ENCODE measurements at places on chromosomes 4 and X. TPM values are rescaled to one million over a fixed set of nuclear protein-coding genes. Genes with fewer than 3 reads are reported as not detected.

Gene SYNPO2
- 40.6 TPM for total RNA-seq

DNA sequence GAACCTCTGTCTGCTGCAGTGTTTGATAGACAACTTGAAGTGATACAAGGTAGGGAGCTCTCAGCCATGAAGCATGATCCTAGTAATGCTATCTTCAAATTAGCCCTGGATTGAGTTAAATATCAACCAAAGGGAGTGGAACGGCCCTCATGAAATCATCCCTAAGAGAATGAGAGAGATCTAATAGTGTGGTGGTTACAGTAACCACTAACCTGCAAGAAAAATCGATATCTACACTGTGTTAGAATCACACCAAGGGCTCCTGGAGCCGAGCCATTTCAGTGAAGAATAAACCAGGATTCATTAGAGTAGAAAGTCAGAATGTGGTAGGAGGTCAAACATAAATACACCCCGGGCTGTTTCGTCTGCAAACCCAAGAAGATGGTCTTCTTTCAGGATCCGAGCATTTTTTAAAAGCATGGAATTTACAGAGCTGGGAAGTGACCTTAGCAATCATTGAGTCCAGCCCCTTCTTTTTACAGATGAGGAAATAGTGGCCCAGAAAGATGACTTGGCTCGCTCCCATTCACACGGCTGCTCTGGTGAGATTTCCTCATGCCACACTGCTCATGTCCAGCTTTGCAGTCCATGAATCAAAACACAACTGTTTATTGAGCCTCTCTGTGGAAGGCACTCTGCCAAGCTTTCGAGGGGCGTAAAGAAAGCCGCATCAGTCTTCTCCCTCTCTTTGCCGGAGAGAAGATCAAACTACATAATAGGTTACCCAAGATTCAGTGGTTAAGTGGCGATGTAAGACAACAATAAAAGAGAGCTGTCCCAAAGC is 5.5 kb upstream of the DCTD start:
- DNase-seq: no peak
- H3K36me3 ChIP-seq: no peaks in the 10 kb centered on the region
- no peaks in the 10 kb centered on the region for H3K27me3 ChIP-seq
- no peak overlapping the region for H3K27ac ChIP-seq
- peaks cover 10% of the 10 kb centered on the region for H3K4me1 ChIP-seq
- no peak overlapping the region for H3K4me3 ChIP-seq

Gene ARMCX6
- 15.1 TPM for total RNA-seq

GRCh38 chrX:135009057-135009610 is 13.2 kb downstream of the RTL8B start:
- peaks cover 34% of the 10 kb centered on the region for H3K4me1 ChIP-seq
- H3K36me3 ChIP-seq: no peaks in the 10 kb centered on the region
- no peak overlapping the region for H3K4me3 ChIP-seq

GRCh38 chr4:101037938-101038413 is 309.4 kb downstream of the PPP3CA start:
- DNase-seq: no peak
- no peaks in the 10 kb centered on the region for H3K4me1 ChIP-seq
- peaks cover 26% of the 10 kb centered on the region for H3K36me3 ChIP-seq

Gene ITM2A
- 5.8 TPM for total RNA-seq

- no peak overlapping the region for H3K27ac ChIP-seq
- peaks cover 10% of the 10 kb centered on the region for H3K27me3 ChIP-seq
- H3K4me3 ChIP-seq: no peak overlapping the region
- peaks cover 38% of the 10 kb centered on the region for H3K4me1 ChIP-seq
- no peaks in the 10 kb centered on the region for H3K36me3 ChIP-seq
These were observed 13.3 kb downstream of the NKX3-2 start for GRCh38 chr4:13530823-13531624.

DNA sequence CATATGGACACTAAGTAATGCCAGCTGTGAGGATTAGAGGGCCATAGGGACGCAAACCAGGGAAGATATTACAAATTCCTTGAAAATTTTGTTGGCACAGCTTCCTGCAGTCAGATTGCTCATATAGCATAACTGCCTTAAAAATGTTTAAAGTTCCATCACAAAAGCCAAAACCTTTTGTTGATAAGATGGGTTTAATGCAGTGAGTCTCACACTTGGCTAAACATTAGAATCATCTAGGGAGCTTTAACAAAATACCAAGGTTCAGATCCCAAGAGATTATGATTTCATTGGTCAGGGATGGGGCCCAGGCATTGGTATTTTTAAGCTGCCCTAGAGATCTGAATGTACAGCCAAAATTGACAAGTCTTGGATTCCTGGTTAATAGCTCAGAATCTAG is 376.5 kb upstream of the MAD2L1 start:
- no peaks in the 10 kb centered on the region for H3K27me3 ChIP-seq
- no peak overlapping the region for H3K27ac ChIP-seq
- H3K4me3 ChIP-seq: no peak overlapping the region
- no peak for DNase-seq

Data from esophagus squamous epithelium (tissue), 5 donors.